NCI-H187 (cell line): ENCODE measurements at places on chromosomes 16 and 17.

- no peak for DNase-seq
Observed at GRCh38 chr17:74715144-74715543, 2.4 kb upstream of the CD300LF start.

DNA sequence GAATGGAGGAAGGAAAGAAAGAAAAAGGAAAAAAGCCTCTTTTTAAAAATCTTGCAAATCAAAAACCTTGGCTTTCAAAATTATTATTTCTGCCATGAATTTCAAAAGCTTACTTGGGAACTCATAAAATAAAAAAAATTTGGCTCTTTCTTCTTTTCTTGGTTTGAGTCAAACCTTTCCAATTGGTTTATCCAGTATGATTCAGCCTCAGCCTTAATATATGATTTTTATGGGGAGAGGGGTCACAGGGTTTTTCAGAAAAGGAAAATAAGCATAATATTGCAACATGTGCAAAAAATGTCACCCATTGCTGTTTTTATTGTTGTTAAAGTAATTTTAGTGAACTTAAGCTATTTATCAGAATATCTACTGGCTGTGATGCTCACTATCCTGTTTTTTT lies 31.2 kb upstream of the HAPSTR1 start:
- no peak for DNase-seq

GRCh38 chr16:55203570-55203969 lies 120.4 kb upstream of the IRX6 start:
- no peak for DNase-seq

- no peak for DNase-seq
Observed at GRCh38 chr16:87093804-87094555, 223.2 kb downstream of the C16orf95 start.

DNA sequence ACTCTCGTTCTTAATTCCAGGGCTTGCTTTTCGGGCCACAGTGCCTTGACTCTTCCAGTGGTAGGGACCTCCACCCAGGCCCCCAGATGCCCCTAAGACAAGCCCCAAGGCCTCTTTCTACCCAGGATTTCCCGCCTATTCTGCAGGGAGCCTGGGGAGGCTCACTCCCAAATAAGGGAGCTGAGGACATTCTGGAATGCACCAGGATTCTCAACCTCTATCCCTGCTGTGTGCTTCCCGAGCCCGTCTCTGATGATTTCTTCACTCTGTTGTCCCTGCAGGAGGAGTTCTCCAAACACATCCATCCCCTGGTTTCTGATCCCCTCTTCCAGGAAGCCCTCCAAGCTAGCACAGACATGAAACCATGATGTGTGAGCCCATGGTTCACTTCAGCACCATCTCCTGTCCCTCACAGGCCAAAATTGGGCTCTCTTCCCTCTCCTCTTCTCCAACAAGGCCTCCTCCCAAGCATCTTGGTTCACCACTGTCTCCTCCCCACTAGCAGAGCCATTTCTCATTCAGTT lies 255.9 kb downstream of the KATNIP start:
- DNase-seq: no peak
